ENCODE measurements at places on chromosomes 3 and 15.

- no peak for DNase-seq
Observed at GRCh38 chr15:39736412-39737195, 46.0 kb downstream of the FSIP1 start.

DNA sequence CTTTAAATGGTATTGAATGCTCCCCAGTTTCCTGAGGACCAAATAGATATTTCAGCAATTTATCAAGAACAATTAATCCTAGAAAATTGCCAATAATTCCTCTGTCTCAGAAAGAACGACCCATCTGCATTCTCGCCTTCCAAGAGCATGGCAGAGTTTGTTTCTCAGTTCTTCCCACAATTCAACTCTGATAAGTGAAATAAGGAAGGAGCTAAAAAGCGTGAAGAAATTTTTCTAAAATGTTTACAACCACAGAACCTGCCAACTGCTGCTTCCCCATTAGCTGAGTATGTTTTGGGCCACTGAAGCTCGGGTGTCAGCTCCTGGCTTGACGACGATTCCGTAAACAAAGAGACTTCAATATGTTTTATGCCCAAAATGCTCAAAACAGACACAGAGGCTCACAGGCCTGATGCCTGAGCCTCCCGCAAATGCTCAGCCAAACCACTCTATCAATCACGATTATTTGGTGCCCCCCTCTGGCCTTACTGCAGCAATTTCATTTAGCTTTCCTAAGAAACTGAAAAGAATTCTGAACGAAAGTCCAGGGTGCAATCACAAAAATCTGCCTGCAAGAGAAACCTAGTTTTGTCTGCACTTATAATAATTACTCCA is 259.2 kb upstream of the CCDC54 start:
- DNase-seq: no peak

GRCh38 chr3:168138421-168138820 is 42.7 kb upstream of the GOLIM4 start:
- no peak for DNase-seq

DNA sequence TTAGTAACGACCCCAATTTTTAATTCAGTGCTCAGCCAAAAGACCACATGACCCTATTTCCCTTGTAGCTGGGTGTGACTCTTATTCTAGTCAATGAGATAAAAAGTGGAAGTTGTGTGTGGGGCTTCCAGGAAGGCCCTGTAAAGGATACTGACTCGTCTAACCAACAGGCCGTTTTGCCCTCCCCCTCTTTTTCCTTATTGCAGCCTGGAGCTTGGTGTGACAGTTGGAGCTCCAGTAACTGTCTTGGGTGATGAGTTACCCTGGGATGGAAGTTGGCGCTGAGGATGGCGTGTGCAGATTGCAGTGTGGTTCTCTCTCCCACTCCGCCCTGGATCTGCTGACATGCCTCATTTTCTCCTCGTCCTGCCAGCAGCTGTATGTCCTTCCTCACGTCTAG is 209.3 kb upstream of the PROK2 start:
- no peak for DNase-seq

DNA sequence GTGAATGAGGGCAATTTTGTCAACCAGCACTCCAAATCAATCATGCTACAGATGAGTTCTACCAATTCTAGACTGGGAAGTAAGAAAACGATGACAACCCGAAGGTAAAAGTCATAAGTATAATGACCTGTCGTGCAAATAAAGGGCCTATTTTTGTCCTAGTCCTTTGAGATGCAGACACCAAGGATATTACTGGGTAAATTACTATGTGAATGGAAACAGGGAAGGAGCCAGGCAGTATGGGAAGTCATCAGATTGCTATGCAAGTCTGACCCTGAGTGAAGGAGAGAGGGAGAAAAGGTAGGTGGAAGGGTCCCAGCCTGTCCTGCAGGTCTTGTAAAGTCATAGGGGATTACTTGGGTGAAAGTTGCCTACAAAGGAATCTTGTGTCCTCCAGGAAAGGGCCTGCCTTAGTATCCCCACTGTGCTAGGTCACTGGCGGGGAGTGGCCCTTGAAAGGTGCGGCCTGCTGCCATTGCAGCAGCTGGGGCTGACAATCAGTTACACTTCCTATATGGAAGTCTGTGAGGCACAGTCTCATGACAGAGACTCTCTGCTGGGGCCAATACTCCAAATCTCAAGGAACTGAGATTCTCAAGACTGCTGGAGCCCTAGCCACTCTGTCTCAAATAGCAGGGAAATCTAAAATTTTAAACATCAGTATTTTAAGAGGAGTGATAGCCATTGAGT is 149.9 kb upstream of the SLC2A2 start:
- DNase-seq: no peak

DNA sequence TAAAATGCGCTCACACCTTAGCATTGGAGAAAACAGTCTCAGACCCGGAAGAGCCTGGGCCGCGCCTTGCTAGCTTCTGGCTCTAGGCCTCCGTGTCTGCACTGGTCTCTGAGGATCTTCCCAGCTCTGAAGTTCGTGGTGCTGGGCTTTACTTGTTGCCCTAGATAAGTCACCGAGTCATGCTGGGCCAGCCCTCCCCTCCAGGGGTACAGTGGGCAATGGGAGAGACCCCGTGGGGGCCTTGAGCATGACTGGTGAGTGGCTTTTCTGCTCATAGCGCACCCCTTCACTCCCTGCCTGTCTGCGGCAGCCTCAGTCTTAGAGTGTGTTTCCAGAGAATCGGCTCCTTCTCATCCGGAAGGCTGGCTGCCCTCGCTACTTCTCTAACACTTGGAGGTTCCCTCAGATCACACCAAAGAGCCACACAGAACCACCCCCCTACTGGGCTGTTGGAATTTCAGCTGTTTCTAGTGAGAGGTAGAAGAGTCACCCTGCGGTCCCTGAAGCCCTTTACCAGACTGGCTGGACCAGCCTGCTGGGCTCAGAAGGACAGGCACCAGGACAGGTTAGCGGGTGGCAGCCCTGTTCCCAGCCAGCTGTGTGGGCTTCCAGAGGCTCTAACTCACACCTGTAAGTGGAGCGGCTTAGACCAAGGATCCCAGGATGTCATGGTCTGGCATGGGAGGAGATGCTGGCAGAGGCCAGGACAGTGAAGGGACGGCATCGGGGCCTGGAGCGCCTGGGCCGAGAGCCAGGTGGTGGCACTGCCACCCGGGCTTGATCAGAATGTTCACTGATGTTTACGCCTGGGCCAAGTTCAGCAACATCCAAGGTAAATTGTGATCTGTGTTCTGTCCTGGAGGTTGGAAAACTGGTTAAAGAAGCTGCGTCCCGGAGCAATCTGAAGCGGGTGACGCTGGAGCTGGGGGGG is 17.9 kb downstream of the ALDH1A3 start:
- no peak for DNase-seq

GRCh38 chr3:71288269-71288930 is 295.1 kb downstream of the FOXP1 start:
- DNase-seq: no peak

DNA sequence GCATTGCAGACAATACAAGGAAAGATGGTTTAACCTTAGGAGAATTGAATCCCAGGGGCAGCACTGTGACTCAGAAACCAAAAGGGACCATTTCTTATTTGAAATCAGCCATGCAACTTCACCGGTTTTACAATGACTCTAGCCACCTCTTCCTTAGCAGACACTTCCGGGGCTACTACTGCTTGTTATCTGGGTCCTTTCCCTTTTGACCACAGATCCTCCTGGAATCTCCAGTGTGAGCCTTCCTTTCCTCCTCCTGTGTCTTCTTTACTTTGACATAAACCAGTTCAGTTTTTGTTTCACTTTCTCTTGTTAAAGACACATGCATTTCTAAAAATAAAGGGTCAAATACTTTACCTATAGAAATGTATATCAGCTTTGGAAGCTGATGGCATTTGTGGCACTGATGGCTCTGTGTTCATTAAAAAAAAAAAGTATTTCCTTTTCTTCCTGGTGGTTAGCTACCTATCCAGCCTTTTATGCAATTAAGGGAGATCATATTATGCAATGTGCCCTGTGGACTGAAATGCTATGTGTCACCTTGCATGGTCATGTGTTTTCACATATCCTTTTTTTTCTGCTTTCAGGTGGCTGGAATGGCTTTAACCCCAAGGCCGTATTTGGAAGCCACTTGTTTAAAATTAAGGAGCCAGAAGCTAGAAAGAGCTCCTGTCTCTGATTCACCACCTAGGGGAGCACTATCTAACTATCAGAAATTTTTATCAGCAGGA is 296.2 kb downstream of the CHL1 start:
- no peak for DNase-seq

DNA sequence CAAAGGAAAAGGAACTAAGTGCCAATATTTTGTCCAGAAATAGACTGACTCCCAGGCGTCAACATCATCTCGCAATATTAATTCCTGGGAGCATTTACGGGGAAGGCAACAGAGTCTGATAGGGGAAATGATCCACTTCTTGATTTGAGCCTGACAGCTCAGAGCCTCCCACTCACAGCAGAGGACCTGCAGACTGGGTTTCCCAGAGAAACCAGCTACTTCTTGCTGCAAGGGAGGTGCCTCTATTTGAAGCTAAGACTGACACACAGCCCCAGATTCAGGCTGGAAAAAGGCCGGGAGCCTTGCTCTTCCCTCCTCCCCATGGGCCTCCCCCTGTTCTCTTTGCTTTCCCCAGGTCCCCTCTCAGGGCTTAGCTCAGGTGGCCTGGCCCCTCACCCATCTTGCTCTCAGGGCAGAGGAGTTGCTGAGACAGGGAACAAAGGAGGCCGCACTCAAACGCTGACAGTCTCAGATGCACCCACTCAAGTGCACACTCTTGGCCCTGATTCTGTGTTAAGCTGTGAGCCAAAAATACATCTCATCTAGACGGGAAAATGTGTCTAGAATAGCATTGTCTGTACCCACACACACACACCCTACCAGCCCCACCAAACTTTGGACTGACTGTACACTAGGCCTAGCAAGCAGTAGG is 49.8 kb upstream of the DCLK3 start:
- DNase-seq: no peak

DNA sequence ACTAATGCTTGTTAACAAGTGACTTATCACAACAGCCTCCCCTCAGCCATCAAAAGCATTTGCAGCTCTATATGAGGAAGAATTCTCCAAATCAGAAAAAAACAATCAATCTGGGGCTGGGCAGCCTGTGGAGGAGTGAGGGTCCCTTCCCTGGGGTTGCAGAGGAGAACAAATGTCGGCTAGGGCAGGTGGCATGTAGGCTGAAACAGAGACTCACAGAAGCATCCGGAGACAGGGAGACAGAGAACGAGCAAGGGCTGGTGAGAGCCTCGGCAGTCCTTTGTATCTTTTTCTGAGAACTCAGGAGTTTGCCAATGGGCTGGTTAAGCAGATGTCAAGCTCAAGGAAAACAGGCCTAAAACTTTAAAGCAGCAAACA is 15.8 kb downstream of the ITGA11 start:
- no peak for DNase-seq

DNA sequence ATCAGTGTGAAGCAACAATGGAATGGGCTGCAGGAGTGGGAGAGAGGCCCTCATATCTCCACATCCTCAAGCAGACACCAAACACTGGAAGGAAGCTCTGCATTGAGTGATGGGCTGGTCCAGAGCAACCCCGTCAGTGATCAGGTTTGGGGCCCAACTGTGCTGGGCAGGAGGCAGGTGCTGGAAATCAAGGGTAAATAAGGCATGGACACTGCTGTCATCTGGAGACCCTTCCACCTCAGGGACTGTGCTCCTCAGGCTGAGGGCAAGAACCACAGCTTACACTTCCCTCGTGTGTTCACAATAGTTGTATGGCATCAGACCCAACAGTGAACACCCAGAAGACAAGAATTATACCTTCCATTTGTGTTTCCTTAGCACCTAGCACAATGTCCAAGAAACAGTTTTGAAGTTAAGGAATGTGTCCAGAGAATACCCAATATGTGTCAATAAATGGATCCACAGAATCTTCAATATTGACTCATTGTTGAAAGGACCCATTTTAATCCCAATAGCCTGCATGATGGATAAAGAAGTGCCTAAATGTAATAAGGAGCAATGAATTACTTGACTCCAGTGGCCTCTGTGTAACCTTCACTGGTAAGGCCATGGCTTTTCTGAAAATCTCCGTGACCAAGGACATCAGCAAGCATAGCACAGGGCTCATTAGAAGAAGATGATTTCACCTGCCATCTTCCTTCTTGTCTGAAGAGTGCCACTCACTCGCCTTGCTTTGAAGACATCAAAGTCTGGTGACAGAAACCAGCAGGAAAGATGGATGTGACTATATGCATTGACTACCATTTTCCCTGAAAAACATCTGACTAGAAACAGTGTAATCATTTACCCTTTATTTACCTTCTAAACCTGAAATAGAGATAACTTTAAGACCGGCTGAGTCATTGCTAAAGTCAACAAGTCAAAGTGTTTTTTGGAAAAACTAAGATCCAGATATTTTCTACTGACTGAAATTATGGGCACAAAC is 7.0 kb upstream of the AHSG start:
- DNase-seq: no peak

DNA sequence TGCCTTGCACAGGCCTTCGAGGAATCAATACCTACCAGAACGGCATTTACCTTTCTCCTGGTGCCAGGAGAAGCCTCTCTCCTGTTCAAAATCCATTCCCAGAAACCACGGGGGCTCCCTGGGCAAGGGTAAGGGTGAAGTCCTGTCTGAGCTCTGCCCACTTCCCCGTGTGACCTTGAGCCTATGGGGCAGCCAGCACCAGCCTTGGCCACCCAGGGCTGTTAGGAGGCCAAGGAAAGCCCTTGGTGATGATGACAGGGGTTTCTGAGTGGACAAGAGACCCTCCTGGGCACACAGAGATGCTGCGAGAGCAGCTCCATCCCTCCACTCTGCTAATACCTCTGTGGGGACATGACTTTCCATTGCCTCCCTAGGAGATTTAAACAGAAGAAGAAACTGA is 5.9 kb downstream of the SCN5A start:
- no peak for DNase-seq

DNA sequence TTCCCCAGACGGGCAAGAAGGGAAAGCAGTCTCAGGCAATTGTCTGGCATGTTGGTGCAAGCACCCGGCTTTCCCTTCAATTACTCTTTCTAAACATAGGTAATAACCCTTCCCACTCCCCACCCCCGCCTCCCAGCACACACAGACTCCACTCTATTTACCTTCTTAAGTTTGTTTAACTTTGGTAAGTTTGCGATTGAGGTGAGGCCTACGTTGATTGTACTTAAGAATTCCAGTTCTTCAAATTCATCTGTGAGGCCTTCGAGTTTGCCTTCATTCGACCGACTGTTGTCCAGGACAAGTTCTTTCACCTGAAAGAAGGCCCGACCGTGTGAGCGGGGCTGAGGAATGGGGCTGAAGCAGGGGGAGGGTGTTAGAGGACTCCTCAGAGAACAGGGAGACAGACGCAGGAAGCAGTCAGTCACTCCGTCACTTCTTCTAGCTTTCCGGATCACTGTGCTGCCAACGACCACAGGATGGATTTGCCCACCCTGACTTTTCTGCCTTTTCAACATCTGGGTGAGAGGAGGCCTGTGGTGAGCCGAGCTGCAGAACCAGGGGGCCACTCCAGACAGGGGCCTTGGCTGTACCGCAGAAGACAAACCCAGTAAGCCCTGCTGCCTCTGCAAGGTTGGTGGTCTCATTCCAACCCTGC is 33.0 kb downstream of the ANP32A start:
- DNase-seq: no peak

Data from stimulated activated CD8-positive, alpha-beta memory T cell treated with anti-CD3 and anti-CD28 coated beads, Interleukin-12 subunit alpha, Interleukin-12 subunit beta, amount 100 ng/mL, for 1 hour (primary cell).